Muscle of leg (tissue), 16 donors: ENCODE measurements at places on chromosomes 5 and 9.
A peak's percentile ranks its signal among the peaks of the same experiment; 100 is the strongest.

DNA sequence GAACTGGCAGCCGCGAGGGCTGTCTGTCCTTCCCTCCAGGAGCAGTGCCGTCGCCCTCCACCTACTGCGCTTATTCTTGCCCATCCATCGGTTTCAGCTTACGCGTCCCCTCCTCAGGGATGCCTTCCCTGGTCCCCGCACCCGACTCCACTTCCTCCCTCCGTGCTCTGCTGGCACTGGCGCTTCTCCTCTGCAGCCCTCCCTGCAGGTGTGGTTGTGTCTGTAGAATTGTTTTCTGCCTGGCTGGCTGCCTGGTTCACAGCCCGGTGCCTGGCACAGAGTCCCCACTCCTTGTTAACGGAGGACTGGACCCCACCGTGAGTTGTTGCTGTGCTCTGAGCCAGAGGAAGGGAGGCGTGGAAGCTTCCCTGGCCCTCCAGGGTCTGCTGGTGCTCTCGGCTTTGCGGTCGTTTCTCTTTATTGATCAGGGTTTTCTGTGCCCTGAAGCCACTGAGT, 5.7 kb downstream of the NTMT1 start:
- no peak overlapping the region for H3K4me3 ChIP-seq
- H3K27ac ChIP-seq = no peak overlapping the region
- peaks cover 30% of the 10 kb centered on the region for H3K4me1 ChIP-seq
- no peaks in the 10 kb centered on the region for H3K27me3 ChIP-seq

DNA sequence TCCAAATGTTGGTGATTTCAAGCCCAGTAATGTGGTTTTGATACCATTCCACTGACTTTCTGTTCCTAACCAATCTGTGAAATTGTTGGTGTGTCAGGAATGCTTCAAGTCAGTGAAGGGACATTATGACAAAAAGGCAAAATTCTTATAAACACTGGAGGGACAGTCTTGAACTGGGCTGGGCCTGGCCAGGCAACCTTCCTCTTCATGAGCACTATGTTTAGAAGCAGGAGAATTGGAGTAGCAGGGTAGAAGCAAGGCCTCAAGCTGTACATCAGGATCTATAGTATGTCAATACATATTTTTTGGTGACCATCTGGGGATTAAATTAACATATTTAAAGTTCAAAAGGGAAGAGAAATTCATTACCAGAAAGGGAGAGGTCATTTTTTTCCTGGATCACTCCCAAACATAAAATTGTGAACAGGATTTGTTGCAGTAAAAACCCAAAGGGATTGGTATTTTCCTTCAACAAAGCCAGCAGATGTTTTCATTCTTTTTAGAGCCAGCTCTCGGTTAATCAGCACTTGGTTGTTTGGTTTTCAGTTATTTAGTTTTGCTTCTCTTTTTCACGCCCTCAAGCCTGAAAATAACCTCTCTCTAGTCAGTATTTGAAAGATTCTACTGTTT, 77.9 kb upstream of the PIK3R1 start:
- peaks cover 5% of the 10 kb centered on the region for H3K4me1 ChIP-seq
- no peaks in the 10 kb centered on the region for H3K36me3 ChIP-seq
- no peaks in the 10 kb centered on the region for H3K27me3 ChIP-seq

DNA sequence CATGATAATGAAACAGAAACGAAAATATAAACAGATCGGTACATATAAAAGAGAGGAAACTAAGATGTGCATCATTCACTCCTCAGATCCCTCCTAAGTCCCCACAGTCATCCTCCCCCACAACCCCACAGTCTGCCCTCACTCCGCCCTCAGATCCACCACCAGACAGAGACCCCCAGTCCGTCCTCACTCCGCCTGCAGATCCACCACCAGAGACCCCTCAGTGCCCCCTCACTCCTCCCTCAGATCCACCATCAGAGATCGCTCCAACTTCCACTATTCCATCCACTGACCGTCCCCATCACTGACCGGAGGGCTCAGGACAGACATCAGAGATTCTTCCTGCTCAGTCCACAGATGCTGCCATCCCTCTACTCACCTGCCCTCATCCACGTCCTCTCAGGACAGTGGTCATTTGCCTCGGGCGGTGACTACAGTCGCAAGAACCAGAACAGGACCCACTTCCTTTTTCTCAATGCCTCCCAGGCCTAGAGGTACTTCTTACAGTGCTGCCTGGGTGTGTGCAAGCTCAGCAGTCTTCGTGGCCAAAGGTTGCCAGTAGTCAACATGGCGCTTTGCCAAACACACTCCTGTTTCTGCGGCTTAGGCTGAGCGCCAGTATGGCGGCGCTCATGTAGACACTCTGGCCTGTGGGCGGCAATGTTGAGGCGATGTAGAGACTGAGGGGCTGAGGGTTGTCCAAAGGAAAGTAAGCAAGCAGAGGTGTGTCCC, 8.3 kb upstream of the SPATA31C1 start:
- H3K4me1 ChIP-seq = no peaks in the 10 kb centered on the region
- no peak for DNase-seq
- H3K27me3 ChIP-seq = no peaks in the 10 kb centered on the region
- H3K4me3 ChIP-seq = no peak overlapping the region
- no peak overlapping the region for H3K27ac ChIP-seq

- H3K27ac ChIP-seq = no peak overlapping the region
- H3K4me3 ChIP-seq = no peak overlapping the region
- H3K36me3 ChIP-seq = no peaks in the 10 kb centered on the region
- peaks cover 16% of the 10 kb centered on the region for H3K4me1 ChIP-seq
- DNase-seq = no peak
- H3K27me3 ChIP-seq = no peaks in the 10 kb centered on the region
Measured at GRCh38 chr5:115363879-115364278, 67.4 kb upstream of the CCDC112 start.

DNA sequence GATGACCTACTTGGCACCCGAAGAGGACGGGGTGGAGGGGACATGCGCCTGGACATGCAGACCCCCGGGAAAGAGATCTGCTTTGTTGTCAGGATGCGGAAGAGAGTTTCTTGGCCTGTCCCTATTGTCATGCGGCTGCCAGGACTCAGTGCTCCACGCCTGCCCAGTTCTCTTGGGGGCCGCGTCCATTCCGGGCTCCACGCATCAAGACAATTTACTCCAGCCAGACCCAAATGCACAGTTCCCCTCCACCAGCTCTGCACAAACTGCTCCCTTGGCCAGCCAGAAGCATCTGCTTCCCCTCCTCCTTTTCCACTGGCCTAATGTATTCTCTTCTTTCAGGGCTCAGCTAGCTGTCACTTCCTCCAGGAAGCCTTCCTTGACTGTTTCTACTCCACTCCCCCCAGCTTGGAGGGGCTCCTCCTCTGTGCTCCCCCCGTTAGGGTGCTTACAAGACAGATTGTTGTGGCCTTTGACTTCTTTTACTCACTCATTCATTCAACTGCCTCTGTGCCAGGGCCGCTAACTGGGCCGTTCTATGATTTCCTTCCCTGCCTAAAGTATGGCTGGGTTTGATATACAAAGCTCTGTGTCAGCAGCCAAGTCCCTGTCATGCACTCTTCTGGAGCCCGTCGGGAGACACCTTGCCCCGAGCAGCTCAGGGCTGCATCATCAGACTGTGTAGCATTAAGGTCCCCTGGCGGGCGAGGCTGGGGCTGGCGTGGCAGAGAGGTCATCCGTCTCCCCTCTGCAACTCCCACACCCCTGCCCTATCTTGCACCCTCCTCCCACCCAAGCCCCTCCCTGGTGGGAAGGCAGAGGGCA, 6.6 kb downstream of the FIBCD1 start:
- no peak for DNase-seq
- H3K27me3 ChIP-seq = peaks cover 60% of the 10 kb centered on the region
- no peak overlapping the region for H3K4me3 ChIP-seq
- peaks cover 27% of the 10 kb centered on the region for H3K4me1 ChIP-seq
- no peaks in the 10 kb centered on the region for H3K36me3 ChIP-seq

DNA sequence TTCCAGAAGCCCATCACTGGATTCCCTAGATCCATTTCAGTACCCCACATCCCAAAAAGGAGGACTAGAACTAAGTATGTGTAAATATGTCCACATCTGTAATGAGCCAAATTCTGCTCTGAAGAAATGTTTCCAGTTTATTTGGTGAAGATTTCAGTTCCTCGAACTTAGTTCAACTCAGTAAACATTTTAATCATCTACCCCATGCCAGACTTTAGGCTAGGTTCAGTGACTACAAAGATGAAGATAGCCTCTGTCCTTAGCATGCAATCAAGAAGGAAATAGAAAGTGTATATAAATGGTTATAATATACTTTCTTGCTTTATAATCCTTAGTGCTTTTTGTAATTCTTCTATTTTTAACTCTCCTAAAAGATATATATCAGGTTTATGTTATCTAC, 21.5 kb downstream of the RUSC2 start:
- no peaks in the 10 kb centered on the region for H3K27me3 ChIP-seq
- H3K4me1 ChIP-seq = peaks cover 19% of the 10 kb centered on the region
- H3K27ac ChIP-seq = peak overlapping the region; percentile 94
- no peak overlapping the region for H3K4me3 ChIP-seq

DNA sequence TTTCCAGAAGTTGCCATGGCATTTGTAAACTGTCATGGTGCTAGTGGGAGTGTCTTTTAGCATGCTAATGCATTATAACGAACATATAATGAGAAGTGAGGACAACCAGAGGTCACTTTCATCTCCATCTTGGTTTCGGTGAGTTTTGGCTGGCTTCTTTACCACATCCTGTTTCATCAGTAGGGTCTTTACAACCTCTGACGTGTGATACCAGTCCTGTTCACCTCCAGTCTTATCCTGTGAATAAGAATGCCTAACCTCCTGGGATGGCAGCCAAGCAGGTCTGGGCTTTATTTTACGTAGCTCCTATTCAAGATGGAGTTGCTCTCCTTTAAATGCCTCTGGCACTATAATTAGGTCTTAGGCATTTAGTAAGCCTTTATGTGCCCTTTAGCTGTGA, 20.4 kb upstream of the RFK start:
- no peak for DNase-seq
- no peak overlapping the region for H3K27ac ChIP-seq
- H3K27me3 ChIP-seq = no peaks in the 10 kb centered on the region
- no peaks in the 10 kb centered on the region for H3K4me1 ChIP-seq
- no peak overlapping the region for H3K4me3 ChIP-seq
- H3K36me3 ChIP-seq = no peaks in the 10 kb centered on the region

GRCh38 chr5:179872828-179873575, 14.4 kb upstream of the MRNIP start:
- H3K27me3 ChIP-seq = no peaks in the 10 kb centered on the region
- H3K27ac ChIP-seq = no peak overlapping the region
- H3K36me3 ChIP-seq = peaks cover 81% of the 10 kb centered on the region
- no peak for DNase-seq
- peaks cover 4% of the 10 kb centered on the region for H3K4me1 ChIP-seq
- no peak overlapping the region for H3K4me3 ChIP-seq

GRCh38 chr5:118233606-118234005, 754.7 kb downstream of the DTWD2 start:
- H3K4me3 ChIP-seq = no peak overlapping the region
- H3K36me3 ChIP-seq = no peaks in the 10 kb centered on the region
- H3K27ac ChIP-seq = no peak overlapping the region

GRCh38 chr5:57683036-57683630, 200.5 kb upstream of the ACTBL2 start:
- no peaks in the 10 kb centered on the region for H3K4me1 ChIP-seq
- H3K27ac ChIP-seq = no peak overlapping the region
- no peak overlapping the region for H3K4me3 ChIP-seq
- no peaks in the 10 kb centered on the region for H3K27me3 ChIP-seq
- H3K36me3 ChIP-seq = no peaks in the 10 kb centered on the region
- DNase-seq = no peak

- no peak for DNase-seq
- peaks cover 83% of the 10 kb centered on the region for H3K4me1 ChIP-seq
Measured at GRCh38 chr5:150142185-150142958, 13.3 kb downstream of the PDGFRB start.

DNA sequence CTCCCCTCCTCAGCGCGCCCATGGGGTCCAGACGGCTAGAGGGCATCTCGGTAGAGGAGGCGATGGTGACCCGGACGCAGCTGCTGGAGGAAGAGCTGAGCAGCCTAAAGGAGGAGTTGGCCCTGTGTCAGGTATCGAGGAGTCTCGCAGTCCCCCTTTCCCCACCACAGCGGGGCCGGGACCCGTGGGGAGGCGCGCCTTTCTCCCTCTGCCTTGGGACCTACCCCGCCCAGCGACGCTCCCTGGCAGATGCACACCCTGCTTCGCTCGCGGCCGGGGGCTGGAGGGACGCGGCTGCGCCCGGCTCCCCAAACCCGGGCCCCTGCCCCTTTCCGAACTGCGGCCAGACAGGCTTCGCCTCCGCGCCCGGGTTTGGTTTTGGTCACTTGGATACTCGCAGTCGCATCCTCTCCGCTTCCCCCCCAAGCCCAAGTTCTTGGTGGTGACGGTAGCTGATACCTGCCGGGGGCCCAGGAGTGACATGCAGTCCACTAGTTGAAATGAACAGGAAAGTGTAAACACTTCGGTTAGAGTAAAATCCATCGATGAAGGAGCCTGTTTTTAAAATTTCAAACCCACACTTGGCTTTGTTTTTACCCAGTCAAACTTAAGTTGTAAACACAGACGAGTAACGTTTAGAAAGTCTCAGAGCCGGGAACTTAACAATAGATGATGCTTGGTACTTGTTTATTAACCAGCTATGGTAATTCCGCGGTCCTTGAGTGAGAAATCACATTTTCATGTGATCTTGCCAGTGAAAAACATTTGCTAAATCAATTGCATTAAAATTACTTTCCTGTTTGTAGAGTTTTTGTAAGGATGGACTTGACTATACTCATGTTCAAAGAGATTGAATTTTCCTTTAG, 688 bp downstream of the CNTLN start:
- H3K27me3 ChIP-seq = no peaks in the 10 kb centered on the region
- peak overlapping the region; percentile 62 for H3K4me3 ChIP-seq
- H3K4me1 ChIP-seq = peaks cover 6% of the 10 kb centered on the region
- peak overlapping the region; percentile 86 for H3K27ac ChIP-seq
- DNase-seq = peak; percentile 80

GRCh38 chr9:35689542-35690293, at the start of gene TPM2:
Gene TPM2, minus strand, starts transcription at chr9:35689925. Its CDS starts 108 bp downstream, at chr9:35689817.
- no peaks in the 10 kb centered on the region for H3K27me3 ChIP-seq
- peak within 1 kb of the TSS; percentile 97 for H3K27ac ChIP-seq
- DNase-seq = peak; percentile 92
- peaks cover 46% of the 10 kb centered on the region for H3K4me1 ChIP-seq
- H3K36me3 ChIP-seq = peaks cover 42% of the 10 kb centered on the region

- no peak overlapping the region for H3K27ac ChIP-seq
- no peak for DNase-seq
- no peaks in the 10 kb centered on the region for H3K27me3 ChIP-seq
Measured at GRCh38 chr5:163104464-163104863, 332.9 kb upstream of the CCNG1 start.

GRCh38 chr5:88665750-88666215, 217.2 kb downstream of the MEF2C start:
- peaks cover 56% of the 10 kb centered on the region for H3K27me3 ChIP-seq
- no peak overlapping the region for H3K27ac ChIP-seq
- peaks cover 12% of the 10 kb centered on the region for H3K4me1 ChIP-seq
- H3K4me3 ChIP-seq = no peak overlapping the region
- no peak for DNase-seq
- no peaks in the 10 kb centered on the region for H3K36me3 ChIP-seq

- no peak overlapping the region for H3K4me3 ChIP-seq
- DNase-seq = no peak
- H3K36me3 ChIP-seq = peaks cover 53% of the 10 kb centered on the region
- H3K4me1 ChIP-seq = peaks cover 41% of the 10 kb centered on the region
Measured at GRCh38 chr5:14424011-14424685, 157.4 kb upstream of the OTULINL start.
